ENCODE measurements at places on chromosomes 1 and 21.

- DNase-seq = no peak
Measured at GRCh38 chr21:42446531-42446930, 42.8 kb downstream of the UBASH3A start.

- DNase-seq = peak; percentile 39
Measured at GRCh38 chr1:8182034-8182761, 135.7 kb upstream of the SLC45A1 start.

DNA sequence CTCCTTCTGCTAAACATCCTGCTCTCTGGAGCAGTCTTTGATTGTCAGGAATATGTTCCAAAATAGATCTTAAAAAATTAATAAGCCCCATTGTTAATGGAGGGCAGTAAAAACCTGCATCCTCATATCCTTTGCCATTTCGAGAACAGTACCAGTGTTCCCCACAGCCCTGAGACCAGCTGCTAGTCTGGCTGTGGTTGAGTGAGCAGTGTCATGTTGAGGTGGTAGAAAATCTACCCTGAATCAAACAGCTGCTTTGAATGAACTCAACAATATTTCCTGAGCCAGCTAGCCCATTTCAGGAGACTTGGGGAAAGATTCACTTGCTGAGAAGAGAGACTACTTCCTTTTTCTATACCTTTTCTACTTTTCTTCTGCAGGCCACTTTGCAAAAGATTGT, 24.4 kb downstream of the FABP3 start:
- no peak for DNase-seq

GRCh38 chr1:52098139-52098871, 42.2 kb downstream of the BTF3L4 start:
- DNase-seq = no peak

DNA sequence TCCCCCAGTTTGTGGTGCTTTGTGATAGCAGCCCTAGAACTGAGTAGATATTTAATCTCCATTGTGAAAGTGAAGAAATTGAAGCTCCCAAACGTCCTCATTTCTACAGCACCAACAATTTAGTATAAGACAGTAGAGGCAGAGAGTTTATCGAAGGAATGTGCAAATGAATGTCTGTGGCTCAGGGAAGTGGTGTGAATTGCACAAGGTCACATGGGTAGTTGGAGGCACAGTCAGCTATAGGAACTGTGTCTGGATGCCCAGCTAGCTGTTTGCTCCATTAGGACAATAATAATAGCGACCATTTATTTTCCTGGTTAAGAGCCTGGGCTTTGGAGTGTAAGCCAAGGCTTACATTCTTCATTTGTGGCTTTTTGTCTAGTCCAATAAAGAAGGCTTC, 144.4 kb upstream of the USP24 start:
- DNase-seq = no peak

DNA sequence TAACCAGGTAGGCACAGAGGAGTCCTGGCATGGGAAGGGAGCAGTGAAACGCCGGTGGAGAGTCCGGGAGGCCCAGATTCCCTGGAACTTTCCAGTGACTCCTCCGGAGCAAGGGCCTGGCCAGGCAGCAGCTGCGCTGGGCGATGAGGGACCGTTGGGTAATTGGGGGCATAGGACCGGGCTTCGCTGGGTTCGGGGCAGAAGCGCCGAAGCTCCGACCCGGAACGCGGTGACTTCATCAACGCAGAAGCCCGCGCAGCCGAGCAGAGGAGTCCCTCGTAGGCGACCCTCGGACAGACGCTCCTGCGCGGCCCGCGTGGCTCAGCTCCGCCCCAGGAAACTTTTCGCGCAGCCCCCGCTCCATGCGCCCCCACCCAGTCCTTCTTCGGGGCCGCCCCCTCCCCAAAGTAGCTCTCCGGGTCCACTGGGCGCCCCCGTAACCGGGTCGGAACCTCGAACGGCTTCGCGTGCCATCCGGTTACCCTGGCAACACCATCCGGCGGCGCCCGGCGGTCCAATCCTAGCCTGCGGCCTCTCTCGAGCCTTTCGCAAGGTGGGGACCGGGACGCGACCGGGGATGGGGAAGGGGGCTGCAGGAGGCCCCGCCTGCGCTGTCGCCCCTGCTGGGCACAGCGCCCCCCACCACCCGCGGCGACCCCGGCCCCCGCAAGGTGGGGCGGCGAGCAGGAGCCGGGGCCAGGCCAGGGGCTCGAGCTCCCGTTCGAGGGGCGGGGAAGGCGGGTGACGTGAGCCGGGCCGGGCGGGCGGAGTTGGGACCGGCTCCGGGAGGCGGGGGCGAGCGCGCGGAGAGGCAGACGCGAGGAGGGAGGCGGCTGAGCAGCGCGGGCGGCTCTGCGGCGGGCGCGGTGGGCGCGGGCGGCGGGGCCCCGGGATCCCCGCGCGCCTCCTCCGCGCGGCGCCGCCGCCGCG, at the start of gene AJAP1:
AJAP1 (plus strand) TSS at position 814 of the 930 bp plus-strand sequence. CDS start 817 bp downstream, outside the sequence.
- DNase-seq = no peak

GRCh38 chr1:240280560-240281322, 189.1 kb downstream of the FMN2 start:
- no peak for DNase-seq

GRCh38 chr1:162458236-162458635, 39.4 kb upstream of the UHMK1 start:
- DNase-seq = no peak

DNA sequence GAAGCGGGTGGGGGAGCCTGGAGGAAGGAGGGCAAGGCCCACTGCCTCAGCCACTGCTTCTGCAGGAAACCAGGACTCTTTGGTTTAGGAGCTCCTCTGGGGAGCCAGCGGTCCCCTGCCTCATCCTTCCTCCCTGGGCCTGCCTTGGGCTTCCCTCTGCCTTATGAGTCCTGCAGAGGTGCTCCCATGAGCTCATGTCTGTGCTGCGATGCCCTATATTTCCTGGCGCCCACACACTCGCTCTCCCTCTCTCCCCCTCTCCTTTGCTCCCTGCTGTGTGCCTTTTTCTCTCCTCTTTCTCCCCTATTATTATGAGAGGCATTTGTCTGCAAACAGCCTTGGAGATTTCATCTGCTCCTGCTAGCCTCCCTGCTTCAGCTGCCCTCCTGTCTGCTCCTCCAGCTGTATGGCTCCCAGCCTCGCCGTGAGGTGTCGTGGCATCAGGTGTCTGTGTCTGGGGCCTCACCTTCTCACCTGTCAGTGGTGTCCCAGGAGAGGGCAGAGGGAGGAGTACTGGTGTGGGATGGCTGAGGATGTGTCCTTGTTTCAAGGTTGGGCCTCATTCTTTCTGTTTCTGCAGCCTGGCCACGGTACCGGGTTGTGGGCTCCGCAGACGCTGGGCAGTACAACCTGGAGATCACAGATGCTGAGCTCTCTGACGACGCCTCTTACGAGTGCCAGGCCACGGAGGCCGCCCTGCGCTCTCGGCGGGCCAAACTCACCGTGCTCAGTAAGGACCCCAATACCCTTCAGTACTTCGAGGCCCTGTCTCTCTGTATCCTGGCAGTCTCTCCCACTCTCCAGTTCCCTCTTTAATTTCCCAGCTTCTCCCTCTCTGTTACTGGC, 84.2 kb downstream of the KIRREL1 start:
- DNase-seq = no peak

DNA sequence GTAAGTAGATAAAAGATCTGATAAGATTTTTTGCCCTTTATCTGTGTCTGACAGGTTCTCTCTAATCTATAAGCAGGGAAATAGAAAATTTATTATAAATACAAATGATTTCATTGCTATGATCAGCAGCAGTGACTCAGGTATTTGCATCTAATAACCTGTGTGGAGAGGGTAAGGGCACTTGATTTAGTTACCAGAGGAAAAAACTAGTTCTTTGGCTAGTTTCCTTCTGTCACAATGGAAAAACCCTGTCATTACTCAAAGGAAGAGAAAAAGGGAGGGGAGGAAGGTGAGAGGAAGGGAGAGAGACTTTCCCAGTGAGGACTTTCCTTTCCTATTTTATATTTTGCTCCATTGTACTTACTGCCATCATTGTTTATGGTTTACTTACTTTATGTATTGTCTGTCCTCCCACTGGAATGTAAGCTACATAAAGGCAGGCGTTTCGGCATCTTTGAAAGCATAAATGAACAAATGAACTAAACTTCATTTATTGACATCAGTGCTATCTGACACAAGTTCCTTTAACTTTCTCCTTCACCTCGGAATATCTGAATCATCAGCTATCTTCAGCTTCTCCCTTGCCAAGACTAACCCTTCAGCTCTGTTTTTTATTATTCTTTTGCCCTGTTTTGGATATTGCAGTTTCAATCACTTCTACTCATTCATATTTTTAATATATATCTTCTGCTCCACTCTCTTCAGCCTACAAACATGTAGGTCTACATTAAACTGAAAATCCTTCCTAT, 34.9 kb downstream of the WDR3 start:
- no peak for DNase-seq

GRCh38 chr1:16208270-16208987, 4.0 kb downstream of the ARHGEF19 start:
- no peak for DNase-seq

DNA sequence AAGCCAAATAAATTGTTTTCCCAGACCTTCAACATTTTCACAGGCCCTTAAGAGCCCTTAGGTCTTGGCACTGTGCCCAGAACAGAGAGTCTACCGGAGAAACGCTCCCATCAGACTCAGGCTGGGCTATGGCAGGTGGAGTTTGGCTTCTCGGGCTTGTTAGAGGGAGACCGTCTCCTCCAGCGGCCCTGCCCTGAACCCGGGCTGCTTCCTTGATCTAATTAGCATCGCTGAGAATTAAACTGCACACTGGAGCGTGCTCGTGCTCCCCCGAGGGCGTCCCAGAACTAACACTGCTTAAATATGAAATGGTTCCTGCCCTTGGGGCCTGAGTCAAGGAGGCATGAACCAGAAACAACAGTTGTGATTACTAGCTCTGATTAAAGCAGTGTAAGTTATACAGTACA, 634.4 kb downstream of the MATN1 start:
- no peak for DNase-seq

DNA sequence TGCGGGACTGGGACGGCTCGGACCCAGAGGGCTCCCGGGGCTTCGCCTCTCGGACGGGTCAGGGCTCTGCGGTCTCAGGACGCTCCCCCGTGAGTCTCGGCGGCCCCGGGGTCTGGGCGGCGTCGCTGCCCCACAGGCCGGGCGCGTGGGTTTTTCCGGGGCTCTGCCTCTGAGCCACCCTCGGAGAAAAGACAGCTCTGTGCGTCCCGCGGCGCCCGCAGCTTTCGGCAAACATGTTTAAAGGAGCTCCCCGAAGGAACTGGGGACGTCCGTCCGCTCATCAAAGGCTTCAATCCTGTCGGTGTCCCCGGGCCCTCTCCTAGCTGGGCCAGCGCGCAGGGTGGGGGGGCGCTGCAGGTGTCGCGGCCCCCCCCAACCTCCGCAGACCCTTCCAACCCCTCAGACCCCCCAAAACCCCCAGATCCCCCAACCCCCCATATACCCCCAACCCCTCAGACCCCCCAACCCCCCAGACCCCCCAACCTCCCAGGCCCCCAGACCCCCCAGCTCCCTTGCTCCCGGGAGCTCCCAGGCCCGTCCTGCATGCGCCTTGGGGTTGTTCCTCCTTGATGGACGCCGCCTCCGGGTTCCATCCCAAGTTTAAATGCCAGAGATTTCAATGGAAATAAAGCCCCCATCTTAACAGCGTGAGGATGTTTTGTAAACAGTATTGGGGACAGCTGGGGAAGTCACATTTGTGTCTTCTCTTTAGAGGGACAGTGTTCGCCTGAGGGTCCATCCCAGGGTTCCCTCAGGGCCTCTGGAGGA, 996 bp upstream of the C1orf159 start:
- DNase-seq = no peak

DNA sequence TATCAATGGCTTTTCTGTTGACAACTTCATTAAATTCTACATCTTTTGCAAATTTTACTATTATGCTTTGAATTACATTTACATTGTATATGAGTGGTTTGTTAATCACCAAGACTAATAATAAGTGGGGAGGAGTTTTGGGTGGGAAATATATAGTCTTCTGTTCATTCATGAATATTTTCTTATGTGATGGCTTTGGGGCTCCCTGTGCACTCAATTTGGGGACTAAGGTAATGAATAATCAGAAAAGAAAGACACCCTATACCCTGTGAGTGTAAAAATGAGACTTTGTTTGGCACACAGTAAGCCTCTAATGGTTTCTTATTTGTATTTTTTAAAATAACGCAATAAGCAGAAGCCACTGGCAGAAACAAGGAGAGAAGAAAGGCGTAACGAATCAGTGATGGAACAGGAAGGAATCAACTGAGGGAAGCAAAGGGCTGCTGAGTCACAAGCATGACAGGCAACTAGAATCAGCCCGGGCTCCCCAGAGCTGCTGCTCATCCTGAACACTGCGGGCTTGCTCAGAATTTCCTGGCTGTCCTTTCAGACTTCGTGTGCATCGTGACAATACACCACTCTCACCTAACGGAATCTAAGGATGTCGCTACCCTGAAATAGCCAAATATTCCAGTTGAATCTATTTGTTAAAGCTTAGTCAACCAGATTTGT, 20.8 kb upstream of the RGS2 start:
- no peak for DNase-seq

- DNase-seq = no peak
Measured at GRCh38 chr21:42486531-42486930, 9.5 kb downstream of the RSPH1 start.

- DNase-seq = no peak
Measured at GRCh38 chr1:58699011-58699762, 675 bp downstream of the MYSM1 start.

GRCh38 chr1:12087797-12088314, 24.8 kb downstream of the TNFRSF8 start:
- no peak for DNase-seq

DNA sequence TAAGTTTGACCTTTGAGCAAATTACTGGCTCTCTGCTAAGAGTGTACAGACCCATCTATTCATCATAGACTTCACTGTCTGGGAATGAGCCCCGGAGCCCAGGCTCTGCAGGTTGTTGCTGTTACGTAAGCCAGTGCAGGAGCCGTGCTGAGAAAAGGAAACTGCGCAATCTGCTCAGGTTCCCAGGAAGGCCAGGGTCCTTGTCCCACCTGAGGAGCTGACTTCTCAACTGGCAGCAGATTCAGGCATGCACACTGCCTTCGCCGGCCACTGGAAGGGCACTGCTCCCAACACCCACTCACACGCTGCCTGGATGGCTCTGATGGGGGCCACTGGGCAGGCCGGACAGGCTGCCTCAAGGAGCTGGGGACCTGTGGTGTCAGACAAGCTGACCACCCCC, 19.5 kb downstream of the RCAN1 start:
- DNase-seq = no peak

GRCh38 chr1:227816750-227817446, 1.4 kb downstream of the PRSS38 start:
- no peak for DNase-seq

DNA sequence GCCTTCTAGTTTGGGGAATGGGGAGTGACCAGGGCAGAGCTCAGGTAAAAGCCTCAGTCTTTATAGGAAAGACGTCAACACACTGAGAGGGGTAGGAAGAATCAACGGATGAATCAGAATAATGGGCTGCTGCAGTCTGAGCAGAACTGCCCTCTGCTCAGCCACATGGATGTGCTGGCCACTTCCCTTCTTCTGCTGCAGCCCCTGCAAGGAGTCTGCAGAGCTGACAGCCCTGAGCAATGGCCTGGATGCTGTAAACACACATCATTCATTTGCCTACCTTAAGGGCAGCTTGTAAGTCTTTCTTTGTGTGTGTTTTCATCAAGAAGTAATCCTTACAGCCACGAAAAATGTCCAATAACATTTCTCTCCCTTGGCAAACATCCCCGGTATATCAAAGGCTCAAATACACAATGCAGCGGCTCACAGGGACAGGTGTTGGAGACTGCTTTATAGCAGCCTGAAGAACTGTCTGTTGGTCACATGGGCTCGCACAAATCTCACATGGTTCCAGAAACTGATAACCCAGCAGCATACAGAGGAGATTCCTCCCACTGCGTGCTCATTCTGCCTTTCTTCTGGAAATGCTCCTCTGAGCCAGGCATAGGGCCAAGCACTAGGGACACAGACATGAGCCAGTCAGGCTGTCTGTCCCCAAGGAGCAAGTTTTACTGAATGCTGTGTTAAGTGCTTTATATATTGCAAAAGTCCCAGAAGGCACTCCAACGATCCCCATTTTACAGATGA, 110.1 kb downstream of the HMGB4 start:
- no peak for DNase-seq

All from GM18507 (cell line).